AG04449 (cell line): ENCODE measurements at places on chromosomes 4 and X.
A peak's percentile ranks its signal among the peaks of the same experiment; 100 is the strongest.

DNA sequence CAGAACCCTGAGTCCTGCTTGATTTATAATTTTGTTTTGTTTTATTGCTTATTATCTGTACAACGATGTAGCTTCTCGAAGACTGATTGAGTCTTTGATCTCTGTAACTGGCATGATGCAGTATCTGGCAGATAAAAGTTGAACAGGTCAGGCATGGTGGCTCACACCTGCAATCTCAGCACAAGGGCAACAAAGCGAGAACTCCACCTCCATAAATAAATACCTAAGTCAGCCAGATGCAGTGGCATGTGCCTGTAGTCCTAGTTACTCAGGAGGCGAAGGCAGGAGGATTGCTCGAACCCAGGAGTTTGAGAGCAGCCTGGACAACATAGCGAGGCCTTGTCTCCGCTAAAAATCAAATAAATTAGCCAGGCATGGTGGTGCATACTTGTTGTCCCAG is 15.7 kb upstream of the WDR19 start:
- no peak for DNase-seq

GRCh38 chr4:134628066-134628465 is 426.5 kb upstream of the PABPC4L start:
- no peak for DNase-seq

GRCh38 chrX:1661048-1661921 is 46.4 kb downstream of the ASMT start:
- DNase-seq = no peak

DNA sequence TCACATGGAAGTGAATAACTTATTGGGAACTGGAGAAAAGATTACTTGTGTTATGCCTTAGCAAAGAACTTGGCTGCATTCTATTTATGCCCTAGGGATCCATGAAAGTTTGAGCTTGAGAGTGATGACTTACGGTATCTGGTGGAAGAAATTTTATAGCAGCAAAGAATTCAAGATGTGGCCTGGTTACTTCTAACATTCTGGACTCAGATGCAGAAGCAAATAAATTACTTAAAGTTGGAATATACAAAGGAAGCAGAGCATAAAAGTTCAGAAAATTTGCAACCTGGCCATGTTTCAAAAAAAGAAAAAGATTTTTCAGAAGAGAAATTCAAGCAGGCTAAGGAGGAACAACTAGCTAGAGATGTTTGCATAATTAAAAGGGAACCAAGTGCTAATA is 252.3 kb upstream of the WDFY3 start:
- no peak for DNase-seq

GRCh38 chrX:136747003-136747986 is 33.4 kb downstream of the ARHGEF6 start:
- DNase-seq = no peak

GRCh38 chr4:33998291-33998690 is 2246.0 kb downstream of the ARAP2 start:
- no peak for DNase-seq

DNA sequence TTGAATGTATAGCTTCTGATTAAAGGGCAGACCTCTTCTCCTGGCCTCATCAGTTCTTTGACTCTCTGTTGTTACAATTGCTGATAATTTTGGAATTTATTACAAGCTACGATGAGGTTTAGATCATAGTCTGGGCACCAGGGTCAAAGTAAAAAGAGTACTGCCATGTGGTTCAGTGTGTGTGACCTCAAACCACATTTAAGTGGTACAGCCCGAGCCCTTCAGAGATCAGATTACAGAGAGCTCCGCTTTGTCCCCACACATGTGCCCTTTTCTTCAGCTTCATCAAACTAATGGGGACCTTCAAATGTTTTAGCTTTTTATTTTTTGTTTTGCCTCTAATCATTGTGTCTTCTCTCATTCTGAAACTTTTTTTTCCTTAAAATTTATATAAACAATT is 37.1 kb downstream of the SPANXN2 start:
- no peak for DNase-seq

- no peak for DNase-seq
Observed at GRCh38 chrX:23333842-23334520, 668 bp upstream of the PTCHD1 start.

GRCh38 chr4:85062466-85062865 is 96.0 kb upstream of the WDFY3 start:
- no peak for DNase-seq

- peak; percentile 5 for DNase-seq
Observed at GRCh38 chr4:176034499-176034898, 31.1 kb upstream of the WDR17 start.

DNA sequence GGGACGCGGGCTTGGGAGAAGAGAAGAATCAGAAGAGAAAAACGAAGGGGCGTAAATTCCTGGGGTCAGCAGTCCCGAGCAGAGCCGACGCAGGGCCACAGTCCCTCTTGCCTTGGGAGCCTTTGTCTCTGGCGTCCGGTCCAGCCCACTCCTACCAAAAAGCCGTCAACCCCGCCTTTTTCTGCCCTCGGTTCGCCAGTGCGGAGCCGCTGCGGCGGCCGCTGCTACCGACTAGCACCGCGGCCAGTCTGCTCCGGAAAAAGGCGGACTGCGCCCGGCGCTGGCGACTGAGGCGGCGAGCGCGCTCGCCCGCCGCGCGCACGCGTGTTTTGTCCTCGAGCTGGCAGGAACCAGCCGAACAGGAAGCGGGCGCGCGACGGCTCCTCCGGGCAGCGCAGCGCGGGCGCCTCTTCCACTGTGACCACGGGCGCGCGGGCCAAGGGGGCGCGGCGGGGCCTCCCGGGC is 502 bp downstream of the HNRNPDL start:
- no peak for DNase-seq

DNA sequence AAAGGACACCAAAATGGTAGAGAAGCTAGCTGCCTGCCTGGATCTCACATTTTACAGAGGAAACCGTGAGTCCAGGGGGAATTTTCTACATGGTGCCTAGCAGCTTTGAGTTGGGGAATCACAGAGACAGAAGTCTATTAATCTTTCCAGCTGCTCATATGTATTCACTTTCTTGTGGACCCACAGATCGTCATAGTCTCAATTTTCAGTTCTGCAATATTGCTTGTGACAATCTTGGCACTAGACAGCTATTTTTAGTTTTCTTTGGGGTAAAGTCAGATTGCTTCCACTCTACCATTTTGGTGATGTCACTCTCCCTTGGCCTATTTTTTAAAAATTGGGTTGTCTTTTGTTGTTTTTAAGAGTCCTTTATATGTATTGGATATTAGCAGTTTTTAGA is 233.4 kb upstream of the STK26 start:
- DNase-seq = no peak

DNA sequence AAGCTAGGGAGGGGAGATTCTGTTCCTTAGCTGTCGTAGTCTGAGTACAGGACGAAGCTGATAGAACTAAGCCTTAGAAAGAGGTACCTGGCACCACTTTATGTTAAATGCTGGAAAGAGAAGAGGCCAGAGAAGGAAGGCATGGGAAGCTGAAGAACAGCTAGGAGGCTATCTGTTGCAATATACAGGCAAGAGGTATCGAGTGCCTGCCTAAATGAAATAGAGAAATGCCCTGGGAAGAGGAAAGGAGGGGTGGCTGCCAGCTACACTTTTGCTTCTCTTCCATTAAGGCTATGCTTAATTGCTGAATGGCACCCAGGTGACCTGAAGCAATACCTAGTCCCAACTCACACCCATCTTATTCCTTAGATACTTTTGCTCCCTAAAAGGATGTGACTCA is 380.4 kb upstream of the FGF13 start:
- DNase-seq = no peak

DNA sequence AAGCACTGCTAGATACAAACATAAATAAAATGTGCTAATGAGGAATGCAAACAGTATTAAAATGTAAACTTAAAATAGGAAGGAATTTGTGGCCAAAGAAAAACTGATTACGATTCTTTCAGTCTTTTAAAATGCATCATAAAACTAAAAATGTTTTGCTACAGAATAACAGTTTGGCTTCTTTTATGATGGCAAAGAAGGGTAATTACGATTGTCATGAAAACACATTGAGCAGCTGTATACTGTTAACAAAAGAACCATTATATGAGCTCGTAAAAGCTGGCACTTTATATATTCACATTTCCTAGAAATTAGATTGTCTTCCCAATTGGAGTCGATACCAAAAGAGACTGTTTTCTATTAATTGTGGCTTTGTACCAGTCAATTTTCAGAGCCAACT is 290.4 kb downstream of the NR3C2 start:
- no peak for DNase-seq

GRCh38 chrX:7091923-7092322 is 55.6 kb upstream of the STS start:
- DNase-seq = no peak

DNA sequence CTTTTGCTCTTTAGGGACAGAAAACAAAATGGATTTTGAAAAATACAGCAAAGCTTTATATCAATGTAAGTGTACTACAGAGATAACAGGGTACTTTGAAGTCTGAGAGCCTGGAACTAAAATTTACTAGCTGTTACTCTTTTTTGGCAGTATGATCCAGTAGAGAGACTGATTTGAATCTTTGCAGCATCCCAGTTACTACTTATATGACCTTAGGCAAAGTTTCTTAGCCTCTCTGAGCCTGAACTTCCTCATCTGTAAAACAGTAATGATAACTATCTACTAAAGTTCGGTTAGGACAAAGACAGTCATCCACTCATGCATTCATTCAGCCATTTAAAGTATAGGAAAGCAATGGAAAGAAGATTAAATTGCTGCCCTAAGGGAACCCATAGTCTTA is 10.1 kb downstream of the BRWD3 start:
- DNase-seq = no peak

DNA sequence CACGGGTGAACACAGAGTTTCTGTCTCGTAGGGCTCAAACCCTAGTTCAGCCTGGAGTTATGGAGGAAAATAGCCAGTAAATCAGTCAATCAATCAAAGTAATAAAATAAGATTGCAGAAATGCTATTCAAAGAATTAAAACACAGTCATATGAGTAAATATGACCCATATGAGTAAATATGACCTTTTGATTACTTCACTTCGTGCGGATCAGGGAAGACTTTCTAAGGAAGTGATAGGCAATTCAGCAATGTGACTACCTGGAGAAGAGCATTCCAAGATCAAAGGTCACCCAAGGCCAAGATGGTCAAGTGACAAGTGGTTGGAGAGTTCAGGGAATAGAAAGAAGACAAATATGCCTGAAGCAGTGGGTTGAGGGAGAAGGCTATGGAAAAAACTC is 722.6 kb downstream of the ADGRL3 start:
- no peak for DNase-seq

DNA sequence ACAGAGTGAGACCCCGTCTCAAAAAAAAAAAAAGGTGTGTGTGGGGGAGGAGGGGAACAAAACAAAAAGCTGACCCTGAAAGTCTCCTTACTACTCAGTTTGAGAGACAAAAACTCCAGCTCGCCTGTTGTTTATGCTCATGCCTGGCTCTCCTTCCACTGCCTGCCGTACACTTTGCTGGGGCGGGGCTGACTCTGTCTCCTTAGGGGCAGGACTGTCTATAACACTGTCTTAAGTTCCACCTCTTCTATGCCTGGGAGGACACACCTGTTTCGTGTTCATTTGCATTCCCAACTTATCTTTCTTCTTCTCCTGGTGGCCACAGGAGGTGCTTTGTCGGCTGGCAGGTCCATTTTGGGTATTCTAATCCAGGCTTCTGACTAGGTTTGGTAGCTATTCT is 81.4 kb downstream of the MTNR1A start:
- no peak for DNase-seq

GRCh38 chrX:133793626-133794025 is 191.8 kb downstream of the GPC3 start:
- no peak for DNase-seq

DNA sequence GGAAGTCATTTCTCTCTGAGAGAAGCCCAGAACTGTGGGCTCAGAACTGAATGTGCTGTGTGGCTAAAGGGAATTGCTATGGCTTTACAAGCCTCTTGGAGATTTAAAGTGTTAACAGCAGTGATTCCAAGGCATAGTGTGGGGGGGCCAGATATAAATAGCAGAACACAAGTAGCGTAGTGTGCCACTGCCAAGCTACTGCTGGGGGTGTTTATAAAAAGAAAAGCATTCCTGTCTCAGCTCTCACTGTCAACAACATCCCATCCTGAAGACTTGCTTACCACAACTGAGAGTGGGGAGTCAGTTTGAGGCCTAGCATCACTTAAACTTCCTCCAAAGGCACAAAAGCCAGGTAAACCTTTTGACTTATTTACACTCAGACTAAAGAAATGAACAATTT is at the start of gene ART3:
ART3 (plus strand) TSS at position 242 of the 400 bp plus-strand sequence. CDS start 1,181 bp downstream, outside the sequence.
- DNase-seq = no peak

DNA sequence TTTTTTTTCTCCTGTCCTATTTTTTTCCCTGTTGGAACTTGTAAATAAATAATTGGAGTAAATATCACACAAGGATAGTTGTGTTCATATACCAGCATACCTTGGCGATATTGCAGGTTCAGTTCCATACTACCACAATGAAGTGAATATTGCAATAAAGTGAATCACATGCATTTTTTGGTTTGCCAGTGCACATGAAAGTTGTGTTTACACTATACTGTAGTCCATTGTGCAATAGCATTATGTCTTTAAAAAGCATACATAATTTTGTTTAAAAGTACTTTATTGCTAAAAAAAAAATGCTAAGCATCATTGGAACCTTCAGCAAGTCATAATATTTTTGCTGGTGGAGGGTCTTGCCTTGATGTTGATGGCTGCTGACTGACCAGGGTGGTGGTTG is 88.6 kb downstream of the GSTCD start:
- no peak for DNase-seq

GRCh38 chrX:24149351-24150050 is at the start of gene ZFX:
TSS of gene ZFX (plus strand) at chrX:24149729. CDS start at chrX:24172743, 23,014 bp downstream.
- no peak for DNase-seq

DNA sequence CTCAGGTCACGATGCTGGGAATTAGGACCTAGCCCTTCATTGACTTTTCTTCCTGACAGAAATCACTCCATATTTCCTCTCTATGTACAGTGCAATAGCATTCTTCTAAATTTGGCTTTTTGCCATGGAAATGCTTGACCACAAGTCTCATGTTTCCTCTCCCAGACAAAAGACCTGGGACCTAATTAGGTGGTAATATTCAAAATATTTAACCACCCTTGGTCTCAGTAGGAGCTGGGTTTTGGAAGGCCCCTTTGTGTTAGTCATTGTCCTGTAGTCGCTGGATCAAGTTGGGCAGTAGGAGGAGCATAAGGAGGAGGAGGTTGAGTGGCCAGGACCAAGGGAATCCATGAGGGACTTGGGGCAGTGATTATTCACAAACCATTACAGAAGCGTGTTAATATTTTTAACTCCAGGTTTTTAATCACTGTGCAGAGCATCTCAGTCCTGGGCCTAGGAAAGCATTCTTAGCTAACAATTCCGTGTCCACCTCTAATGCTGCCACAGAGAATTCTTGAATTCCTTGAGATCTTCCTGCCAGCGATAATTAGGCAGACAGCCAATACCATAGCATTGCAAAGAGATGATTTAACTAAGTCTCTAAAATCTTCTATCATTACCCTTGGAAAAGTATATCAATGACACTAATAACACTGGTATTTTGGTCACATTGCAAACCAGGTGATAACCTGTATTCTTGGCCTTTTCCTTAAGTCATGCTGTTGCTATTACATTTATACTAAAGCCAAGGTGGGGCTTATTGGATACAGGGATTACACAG is 25.0 kb upstream of the SHROOM4 start:
- DNase-seq = no peak
